Choroid plexus epithelial cell (primary cell): ENCODE measurements at places on chromosomes 7 and 10.

- DNase-seq = no peak
Observed at GRCh38 chr7:7670490-7670889, 29.9 kb downstream of the UMAD1 start.

- DNase-seq = no peak
Observed at GRCh38 chr7:41732436-41732785, 29.5 kb upstream of the INHBA start.

DNA sequence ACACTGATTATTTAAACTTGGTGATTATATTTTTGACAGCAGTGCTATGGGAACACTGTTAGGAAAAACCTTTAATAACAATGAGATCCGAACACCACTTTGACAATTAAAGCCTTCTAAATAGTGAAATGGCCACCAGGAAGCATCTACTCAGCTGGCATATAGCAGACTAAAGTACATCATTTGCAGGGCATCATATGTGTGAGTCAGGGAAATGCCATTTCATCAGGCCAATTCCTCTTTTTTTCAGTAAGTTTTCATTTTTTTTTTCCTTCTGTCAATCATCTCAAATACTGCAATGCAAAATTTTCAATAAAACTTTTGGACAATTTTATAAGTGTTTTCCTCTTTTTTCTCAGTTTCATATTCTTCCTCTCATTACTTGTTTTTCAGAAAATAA is 521.4 kb upstream of the SEMA3D start:
- no peak for DNase-seq

- DNase-seq = peak; percentile 83
Observed at GRCh38 chr10:96830511-96831199, 1.4 kb upstream of the LCOR start.

GRCh38 chr7:30474893-30475292 is 3.7 kb downstream of the NOD1 start:
- DNase-seq = peak; percentile 64

- no peak for DNase-seq
Observed at GRCh38 chr10:7258948-7259523, 151.8 kb downstream of the SFMBT2 start.
